ENCODE measurements at places on chromosomes 7 and 10.

DNA sequence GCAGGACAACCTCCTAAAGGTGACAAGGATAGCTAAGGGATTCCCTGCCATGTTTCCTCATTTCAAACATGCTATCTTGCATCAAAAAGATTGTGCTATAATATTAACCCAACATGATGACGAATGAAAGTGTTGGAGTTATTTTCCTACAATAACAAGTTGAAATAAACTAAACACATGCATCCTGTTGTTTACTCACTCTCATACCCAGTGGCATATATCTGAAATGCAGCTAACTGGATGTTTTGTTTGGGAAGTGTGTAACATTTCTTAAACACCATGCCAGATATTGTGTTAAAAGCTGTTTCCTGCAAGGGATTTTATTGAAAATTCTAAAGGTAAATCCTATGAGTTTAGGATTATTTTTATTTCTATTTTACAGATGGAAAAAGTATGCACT is 139.6 kb downstream of the TFPI2 start:
- DNase-seq = no peak

GRCh38 chr7:41125343-41125742 is 577.5 kb downstream of the INHBA start:
- no peak for DNase-seq

- no peak for DNase-seq
Observed at GRCh38 chr10:126946746-126947145, 41.5 kb downstream of the DOCK1 start.

- DNase-seq = no peak
Observed at GRCh38 chr10:44335330-44336021, 49.4 kb downstream of the CXCL12 start.

GRCh38 chr7:66921918-66922486 is 977 bp downstream of the TMEM248 start:
- DNase-seq = peak; percentile 48

- peak; percentile 52 for DNase-seq
Observed at GRCh38 chr10:3740157-3740871, 44.7 kb downstream of the KLF6 start.

GRCh38 chr7:157889480-157889879 is 552.7 kb downstream of the DNAJB6 start:
- no peak for DNase-seq

GRCh38 chr7:135334830-135335543 is 101.3 kb downstream of the STRA8 start:
- no peak for DNase-seq

- no peak for DNase-seq
Observed at GRCh38 chr10:92438220-92438619, 135.7 kb downstream of the IDE start.

- no peak for DNase-seq
Observed at GRCh38 chr7:117043108-117043825, 90.0 kb downstream of the ST7 start.

GRCh38 chr10:24341371-24341770 is 132.4 kb downstream of the KIAA1217 start:
- DNase-seq = no peak

- no peak for DNase-seq
Observed at GRCh38 chr10:82206831-82207230, 331.8 kb downstream of the NRG3 start.

GRCh38 chr7:132084776-132085388 is 491.4 kb downstream of the PLXNA4 start:
- no peak for DNase-seq

GRCh38 chr7:30751696-30752273 is at the start of gene INMT:
INMT (plus strand) TSS chr7:30752135; CDS start chr7:30752151, 16 bp downstream.
- no peak for DNase-seq

DNA sequence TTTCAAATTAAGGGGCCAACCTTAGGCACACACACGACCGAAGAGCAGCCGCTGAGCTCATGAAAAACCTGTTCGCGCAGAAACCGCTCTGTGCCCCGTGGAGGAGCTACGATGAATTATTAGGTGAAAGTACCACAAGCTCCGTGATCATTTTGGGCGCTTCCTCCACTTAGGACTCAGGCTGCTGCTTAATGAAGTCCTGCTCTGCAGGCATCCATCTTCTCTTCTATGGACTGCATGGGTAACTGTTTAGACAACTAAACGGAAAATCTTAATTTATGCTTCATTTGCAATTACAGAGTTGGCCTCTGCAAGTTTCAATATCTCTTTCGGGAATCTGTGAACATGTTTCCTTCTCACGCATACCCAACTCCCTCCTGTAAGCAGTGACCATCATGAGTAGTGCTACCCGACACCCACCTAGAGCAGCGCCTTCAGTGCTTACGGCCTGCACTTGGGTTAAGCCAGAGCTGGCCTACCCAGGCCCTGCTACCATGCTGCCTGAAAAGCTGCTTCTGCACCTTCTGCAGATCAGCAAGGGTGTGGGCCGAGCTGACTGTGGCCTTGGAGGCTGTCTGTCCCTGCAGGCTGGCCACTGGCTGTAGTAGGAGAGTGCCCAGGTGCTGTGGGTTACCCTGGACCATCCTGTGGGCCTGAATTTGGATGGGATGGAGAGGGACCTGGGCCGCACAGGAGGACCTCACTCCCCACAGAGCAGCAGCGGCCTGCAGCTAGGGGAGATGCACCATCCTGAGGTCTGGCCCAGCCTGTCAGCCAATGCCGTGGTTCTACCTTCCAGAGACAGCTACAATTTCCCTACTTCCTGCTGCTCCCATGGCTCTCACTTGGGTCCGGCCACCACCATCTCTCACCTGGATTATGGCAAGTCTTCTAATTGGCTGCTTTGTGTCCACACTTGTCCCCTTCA is 36.0 kb downstream of the GNA12 start:
- no peak for DNase-seq

GRCh38 chr10:86957471-86958115 is at the start of gene MMRN2:
MMRN2 (minus strand) TSS chr10:86957615; CDS start chr10:86957541, 74 bp downstream.
- DNase-seq = no peak

DNA sequence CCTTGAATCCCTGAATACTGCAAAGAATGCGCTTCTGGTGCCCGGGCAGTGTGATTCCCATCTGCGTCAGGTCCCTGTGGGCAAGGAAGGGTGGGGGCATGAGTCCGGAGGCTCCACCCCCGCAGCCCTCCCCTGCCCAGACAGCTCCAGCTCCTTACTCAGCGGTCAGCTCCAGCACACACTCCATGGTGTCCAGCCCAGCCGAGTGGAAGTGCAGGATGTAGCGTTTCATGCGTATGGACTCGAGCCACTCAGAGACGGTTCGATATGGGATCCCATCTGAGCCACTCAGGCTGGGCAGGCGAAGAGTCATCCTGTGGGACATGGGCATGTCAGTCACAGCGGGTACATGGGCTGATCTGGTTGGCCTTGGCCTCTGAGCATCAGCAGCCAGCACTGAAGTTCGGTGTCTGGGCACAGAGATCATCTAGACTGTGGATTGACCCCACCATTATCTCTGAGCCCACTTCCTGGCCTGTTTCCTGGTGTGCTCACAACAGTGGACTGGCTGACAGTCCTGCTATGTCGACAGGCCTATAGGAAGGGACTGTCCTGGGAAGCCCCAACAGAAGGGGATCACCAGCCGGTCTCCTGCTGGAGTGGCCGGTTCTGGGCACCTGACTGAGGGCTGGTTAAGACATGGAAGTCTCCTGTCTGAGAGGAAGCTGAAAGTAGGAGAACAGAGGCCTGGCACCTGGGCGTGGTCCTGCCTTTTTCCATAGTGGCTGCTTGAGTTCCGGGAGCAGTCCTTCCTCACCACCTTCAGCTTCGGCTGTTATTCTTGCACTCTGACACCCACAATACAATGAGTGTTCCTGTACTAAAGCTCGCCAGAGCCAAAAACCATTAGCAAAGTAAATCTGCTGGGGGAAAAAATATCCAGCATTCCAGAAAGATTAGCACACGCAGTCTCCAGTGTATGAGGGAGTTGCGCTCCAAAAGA is 10.6 kb downstream of the ZYX start:
- no peak for DNase-seq

DNA sequence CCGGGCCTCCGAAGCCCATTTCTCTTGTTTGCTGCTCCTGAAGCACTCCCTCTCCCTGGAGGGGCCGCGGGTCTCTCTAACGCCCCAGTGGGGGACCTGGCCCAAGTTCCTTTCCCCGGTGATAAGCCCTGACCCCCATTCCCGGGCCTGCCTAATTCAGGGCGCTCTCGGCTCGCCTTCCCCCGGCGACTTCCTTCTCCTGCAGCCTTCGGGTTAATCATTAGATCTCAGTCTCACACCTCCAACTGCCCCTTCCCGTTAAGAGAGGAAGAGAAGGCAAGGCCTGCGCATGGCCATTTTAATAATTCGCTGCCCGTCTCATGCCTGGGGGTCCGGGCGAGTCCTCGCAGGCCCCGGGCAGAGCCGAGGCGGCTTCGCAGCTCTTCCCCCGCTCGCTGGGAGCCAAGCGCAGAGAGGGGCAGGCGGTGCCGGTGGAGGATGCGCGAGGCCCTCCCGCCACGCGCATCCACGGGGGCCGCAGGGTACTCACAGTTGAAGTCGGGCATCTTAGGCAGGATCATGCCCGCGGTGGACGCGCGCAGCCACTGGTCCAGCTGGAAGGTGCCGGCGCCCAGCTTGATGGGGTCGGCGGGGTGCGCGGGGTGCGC is 1.2 kb downstream of the MNX1 start:
- no peak for DNase-seq

DNA sequence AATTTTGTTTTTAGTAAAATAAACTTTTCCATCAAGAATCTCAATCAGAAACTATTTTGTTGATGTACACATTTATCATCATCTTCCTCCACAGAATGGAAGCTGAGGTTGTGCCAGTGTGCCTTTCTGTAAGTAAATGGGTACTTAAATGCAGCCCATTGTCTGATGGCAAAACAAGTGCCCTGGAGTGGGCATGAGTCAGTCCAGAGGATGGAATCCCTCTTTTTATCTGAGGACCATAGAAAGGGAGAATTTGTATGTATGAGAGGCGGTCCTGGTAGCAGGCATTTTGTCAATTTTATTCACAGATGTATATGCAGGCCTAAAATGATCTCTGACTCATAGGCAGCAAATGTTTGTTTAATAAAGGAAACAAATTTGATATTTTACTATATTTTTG is 102.1 kb upstream of the MAGI2 start:
- no peak for DNase-seq

GRCh38 chr7:28558236-28558635 is 145.9 kb downstream of the CREB5 start:
- DNase-seq = no peak

- DNase-seq = no peak
Observed at GRCh38 chr10:89813546-89813945, 112.2 kb downstream of the KIF20B start.

DNA sequence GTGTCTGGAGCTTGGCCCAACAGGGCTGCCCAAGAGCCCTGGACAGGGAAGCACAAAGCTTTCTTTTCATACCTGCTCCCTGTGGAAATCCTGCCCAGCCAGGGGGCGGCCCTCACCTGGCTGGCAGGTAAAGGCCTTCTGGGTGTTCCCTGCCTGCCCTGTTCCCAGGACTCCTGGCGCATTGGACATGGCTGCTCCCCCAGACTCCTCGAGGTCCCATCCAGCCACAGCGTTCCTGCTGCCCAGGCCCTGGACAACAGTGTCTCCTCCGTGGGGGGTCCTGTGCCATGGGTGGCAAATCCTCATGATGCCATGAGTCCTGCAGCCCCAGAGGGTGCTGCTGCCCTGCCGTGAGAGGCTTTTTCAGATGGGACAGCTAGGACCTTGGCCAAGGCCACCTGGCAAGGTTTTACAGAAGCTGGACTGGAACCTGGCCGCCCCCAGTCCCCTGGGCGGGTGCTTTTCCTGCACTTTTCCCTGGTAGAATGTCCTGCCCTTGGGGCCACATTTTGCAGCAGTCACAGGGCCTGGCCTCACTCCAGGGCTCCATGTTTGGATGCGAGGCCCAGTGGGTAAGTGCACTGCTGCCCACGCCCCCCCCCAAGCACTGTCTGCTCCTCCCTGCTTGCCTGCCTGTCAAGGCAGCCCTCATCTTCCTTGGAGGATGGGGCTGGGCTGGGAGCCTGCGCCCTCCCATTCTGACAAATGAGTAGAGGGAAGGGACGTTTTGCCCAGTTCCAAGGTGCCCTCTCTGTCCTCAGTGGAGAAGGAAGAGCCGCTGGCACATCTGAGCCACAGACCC is 60.7 kb downstream of the LHPP start:
- DNase-seq = no peak

DNA sequence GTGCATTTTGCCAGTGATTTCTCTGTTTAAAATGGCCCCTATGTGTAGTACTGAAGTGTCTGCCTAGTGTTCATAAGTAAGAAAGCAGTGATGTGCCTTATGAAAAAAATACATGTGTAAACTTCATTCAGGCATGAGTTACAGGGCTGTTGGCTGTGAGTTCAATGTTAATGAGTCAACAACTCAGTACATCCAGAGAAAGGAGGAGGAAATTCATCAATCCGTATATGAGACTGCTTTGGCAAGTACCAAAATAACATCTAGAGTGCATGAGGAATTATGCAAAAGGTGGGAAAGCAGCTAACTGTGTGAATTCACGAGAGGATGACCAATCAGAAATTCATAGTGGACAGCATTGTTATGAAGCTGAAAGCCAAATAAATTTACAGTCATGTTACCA is 255.6 kb downstream of the ZEB1 start:
- no peak for DNase-seq

- DNase-seq = no peak
Observed at GRCh38 chr10:93081318-93081717, 7.6 kb downstream of the CYP26A1 start.

GRCh38 chr10:76624470-76624869 is 1013.1 kb downstream of the KCNMA1 start:
- no peak for DNase-seq

GRCh38 chr7:91375378-91375777 is 111.1 kb downstream of the FZD1 start:
- no peak for DNase-seq

DNA sequence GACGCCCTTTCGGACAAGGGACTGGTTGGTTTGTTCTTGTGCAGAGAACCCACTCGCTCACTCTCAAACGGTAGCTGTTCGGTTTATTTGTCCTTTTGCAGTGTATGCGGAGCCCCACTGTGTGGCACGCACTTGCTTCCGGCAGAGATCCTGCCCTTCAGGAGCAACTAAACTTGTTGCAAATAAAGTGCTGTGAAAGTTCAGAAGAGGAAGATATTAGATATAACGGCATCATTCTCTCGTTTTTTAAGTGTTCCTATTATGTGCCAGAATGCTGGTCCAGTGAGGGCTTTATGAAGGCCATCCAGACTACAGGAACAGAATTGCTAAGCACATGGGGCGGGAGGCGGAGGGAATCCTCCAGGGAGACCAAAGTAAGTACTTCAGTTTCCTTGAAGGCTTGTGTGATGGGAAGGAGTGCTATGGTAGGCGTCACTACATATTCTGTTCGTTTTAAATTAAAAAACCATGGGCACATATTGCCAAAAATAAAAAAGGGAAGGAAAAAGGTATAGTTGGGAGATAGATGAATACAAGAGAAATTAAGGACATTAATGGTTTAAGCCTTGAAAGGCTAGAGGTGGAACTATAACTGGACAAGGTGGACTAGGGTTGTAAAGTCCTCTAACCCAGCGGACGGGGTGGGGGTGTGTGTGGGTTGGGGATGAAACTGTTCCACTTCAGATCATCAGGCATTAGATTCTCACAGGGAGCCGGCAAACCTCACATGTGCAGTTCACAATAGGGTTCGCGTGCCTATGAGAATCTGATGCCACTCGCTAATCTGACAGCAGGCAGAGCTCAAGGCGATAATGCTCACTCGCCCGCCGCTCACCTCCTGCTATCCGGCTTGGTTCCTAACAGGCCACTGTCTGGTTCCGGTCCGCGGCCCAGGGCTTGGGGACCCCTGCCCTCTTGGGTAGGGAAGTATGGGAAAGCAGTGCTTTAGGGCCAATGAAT is 704 bp upstream of the ERLIN1 start:
- DNase-seq = no peak
